Ureter (tissue), 1 donor: ENCODE measurements at places on chromosomes 13 and 19. TPM values are rescaled to one million over a fixed set of nuclear protein-coding genes. Genes with fewer than 3 reads are reported as not detected.
A peak's percentile ranks its signal among the peaks of the same experiment; 100 is the strongest.

- DNase-seq = no peak
Observed at GRCh38 chr19:5321066-5321642, 19.5 kb downstream of the PTPRS start.

DNA sequence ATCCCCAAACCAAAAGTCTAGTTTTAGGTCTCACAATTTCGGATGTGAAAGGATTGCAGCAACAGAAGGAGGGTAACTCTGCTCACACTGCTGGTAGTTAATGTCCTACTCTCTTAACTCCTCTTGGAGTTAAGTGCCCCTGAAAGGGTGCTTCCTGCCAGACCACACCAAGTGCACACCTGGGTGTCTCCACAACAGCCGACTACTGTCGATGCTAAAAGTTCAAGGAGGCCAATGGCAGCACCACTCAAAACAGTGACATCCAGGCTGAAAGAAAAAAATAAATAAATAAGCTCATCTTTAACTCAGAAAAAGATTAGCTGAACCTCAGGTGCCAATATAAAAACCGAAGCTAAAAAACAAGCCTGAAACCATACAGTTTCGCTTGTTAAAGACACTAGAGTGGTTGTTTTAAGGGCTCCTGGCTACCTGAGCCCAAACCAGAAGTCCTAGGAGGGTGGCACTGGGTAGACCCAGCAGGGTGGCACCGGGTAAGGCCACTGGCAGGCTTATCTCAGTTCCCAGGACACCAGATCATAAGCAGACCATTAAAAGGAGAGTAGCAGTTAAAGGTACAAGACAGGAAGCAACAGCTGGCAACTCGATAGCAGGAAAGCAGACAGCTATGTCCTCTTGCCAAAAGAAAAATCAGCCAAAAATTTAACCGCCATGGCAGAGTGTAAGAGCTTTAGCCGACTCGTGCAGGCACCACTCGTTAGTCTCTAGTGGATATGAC is 39.3 kb downstream of the BRD4 start:
- no peak for DNase-seq

- DNase-seq = no peak
Observed at GRCh38 chr13:75071395-75071794, 410.6 kb downstream of the TBC1D4 start.

GRCh38 chr13:111908981-111909380 is 158.0 kb upstream of the SOX1 start:
- peak; percentile 40 for DNase-seq

GRCh38 chr13:37923236-37923635 is 53.7 kb upstream of the TRPC4 start:
- no peak for DNase-seq

DNA sequence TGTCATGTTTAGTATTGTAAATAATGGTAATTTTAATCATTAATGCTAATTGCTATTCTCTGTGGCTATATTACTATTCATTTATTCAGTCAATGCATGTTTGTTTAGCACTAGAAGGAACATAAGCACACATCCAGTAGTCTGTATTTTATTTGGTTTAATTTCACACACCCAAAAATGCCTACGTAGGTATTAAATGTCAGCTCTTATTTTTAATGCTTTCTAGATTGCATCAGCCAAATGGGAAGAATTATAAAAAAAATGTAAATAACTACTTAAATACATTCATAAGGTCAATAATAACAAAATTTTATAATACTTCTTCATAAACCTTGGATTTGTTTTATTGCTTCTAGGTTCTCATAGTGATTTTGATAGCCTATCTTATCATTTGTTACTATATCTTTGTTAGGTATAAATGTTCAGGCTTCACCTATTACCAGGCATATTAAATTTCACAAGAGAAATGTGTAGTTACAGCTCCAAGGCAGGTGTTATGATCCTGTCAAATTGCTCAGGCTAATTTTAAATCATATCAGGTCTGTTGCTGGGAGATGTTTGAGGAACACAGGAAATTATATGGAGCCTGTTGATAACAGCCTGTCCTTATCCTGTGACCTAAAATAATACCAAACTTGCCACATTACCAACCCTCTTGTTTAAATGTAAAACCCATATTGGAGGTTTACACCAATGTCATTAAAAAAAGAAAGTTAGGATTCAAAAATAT is 34.4 kb downstream of the ITGBL1 start:
- no peak for DNase-seq

- DNase-seq = no peak
Observed at GRCh38 chr19:7483720-7484201, 5.1 kb downstream of the PEX11G start.

DNA sequence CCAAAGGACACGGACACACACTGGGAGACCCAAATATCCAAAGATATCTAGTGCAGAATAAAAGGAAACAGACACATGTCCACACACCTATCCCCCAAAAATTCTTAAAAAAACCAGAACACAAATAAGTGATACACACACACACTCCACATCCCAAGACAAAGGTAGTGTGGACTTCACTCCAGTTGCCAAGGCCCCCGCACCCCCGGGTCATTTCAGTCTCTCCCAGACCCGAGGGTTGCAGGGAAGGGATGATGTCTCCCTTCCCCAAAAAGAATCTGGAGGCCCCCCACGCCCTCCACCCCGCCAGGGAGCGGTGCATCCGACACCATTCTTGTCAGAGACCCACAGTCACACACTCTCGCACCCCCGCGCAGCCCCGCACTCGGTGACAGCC is 407 bp downstream of the DPF1 start:
- no peak for DNase-seq

DNA sequence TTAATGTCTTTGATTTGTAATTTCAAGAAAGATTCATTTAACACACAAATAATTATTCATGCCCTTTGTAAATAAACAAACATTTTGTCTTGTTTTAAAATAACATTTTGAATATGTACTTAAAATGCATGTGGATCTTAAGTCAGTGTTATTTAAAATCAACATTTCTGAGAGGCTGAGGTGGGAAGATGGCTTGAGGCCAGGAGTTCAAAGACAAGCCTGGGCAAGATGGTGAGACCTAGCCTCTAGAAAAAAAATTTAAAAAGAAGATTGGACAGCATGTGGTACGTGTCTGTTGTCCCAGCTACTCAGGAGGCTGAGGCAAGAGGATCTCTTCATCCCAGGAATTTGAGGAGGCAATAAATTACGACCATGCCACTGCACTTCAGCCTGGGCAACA is 1268.2 kb downstream of the SLITRK1 start:
- no peak for DNase-seq

DNA sequence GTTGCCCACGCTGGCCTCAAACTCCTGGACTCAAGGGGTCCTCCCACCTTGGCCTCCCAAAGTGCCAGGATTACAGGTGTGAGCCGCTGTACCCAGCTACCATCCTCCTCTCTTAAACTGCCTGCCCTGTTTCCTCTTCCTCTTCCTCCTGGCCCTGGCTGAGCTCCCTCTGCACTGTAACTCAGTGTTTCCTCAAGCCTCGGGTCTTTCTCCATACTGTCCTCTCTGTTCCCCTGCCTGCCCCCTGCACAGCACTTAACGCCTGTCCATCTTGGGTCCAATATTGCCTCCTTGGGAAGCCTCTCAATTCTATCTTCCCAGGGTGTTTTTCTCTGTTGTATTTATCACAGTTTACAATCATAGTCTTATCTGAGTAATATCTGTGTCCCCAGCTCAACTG is 6.1 kb downstream of the LIPE start:
- DNase-seq = no peak

GRCh38 chr19:1088416-1089010 is 6.7 kb downstream of the POLR2E start:
- no peak for DNase-seq

DNA sequence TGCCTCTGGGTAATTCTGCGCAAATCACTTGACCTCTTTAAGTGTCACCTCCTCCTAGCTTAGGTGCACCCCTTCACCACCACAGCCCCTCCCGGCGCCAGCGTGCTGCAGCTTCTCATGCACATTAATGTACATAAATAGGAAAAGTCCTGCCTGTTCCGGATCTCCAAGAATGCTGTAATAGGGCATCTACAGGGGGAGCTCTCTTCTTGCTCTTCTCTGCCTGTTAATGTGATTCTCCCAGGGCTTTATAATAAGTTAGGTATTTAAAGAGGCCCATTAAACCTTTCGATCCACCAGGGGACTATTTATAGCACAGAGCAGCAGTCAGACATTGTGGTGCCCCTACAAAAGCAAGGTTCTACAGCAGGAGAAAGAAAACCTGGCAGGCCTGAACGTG is 35.3 kb downstream of the SOX1 start:
- peak; percentile 12 for DNase-seq

DNA sequence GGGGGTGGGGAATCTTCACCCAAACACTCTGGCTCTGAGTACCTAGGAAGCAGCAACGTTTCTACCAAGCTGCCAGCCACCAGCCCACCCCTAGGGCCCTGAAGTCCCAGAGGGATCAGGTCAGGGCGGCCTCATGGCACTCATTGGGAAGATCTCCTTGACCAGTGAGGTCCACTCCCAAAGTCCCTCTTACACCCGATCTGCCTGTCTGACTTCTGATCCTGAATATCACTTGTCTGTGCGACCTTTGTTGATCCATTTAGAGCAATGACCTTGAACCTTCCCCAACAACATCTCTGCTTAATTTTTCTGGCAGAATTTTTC is 2.1 kb upstream of the GNA15 start:
- DNase-seq = no peak

GRCh38 chr13:95260031-95260525 is 41.2 kb downstream of the ABCC4 start:
- no peak for DNase-seq

DNA sequence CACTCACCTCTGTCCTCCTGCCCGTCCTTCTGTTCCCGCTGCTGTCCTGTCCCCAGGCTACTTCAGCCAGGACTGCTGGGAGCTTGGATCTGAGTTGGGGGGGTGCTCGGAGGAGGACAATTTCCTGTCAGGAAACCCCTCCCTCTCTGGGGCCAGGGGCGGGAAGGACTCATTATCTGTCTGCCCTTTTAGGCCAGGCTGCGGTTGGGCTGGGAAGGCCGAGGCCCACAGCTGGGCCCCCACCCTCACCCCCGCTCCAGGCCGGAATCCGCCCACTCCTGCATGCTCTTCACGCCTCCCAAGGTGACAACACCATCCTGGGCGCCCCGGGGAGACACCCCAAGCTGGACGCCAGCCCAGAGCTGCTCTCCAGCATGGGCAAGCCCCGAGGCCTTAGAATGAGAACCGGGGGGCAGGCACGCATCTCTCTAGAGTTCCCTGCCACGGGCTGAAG is at the start of gene EXOC3L2:
Gene EXOC3L2, minus strand, starts transcription at position 74 of the 454 bp plus-strand sequence. CDS start 6,362 bp downstream, outside the sequence.
- no peak for DNase-seq

- no peak for DNase-seq
Observed at GRCh38 chr13:36822785-36823184, 3.8 kb downstream of the RFXAP start.

- no peak for DNase-seq
Observed at GRCh38 chr19:3658004-3658869, 31.6 kb upstream of the CACTIN start.

TSPAN16 gene
- total RNA-seq = not detected

HMGB1 gene
- total RNA-seq = 273 TPM

TBC1D4 gene
- total RNA-seq = 28.3 TPM

LDLR gene
- total RNA-seq = 78.2 TPM

ZNF112 gene
- 8.7 TPM for total RNA-seq

GPR183 gene
- 5.4 TPM for total RNA-seq

ELL gene
- total RNA-seq = 29.2 TPM

S1PR5 gene
- 4.6 TPM for total RNA-seq

PRR22 gene
- total RNA-seq = 7.3 TPM

IGLON5 gene
- total RNA-seq = not detected
